Muscle of back (tissue), 13 donors: ENCODE measurements at places on chromosomes 11 and 22.
A peak's percentile ranks its signal among the peaks of the same experiment; 100 is the strongest.

- DNase-seq, result no peak
Measured at GRCh38 chr11:29553990-29554389, 462.8 kb downstream of the KCNA4 start.

DNA sequence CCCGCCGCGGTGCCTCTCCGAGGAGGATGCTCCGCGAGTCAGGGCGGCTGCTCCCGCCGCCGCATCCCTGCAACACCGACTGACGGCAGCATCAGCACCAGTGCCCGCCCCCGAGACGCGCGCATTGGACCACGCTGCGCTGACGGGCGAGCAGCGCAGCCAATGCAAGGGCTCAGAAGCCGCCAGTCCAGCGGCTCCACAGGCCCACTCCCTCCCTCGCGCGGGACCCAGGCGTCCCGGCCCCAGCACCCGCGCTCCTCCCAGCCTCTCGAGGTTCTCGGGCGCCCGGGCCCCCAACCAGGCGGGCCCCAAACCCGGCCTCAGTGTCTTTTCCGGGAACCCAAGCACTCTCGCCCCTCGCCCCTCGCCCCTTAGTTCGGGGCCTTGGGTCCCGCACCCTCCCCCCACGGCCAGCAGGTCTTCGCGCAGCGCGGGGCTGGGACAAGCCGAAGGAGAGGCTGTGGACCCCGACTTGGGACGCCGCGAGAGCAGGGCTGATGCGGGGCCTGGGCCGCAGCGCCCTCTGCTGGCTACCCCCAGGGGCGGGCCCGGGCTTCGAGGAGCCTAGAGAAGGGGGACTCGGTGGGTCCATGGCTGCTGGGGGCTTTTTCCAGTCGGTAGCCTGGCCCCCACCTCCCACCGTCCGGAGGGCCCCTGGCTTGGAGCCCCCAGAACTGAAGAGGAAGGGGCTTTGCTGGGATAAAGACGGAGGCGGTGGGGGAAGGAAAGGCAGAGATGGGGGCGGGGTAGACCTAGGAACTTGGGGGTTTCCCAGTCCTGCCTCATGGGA lies at the start of gene NRXN2:
TSS of gene NRXN2 (minus strand) at position 81 of the 790 bp plus-strand sequence. CDS start 9,498 bp downstream, outside the sequence.
- peak; percentile 85 for DNase-seq

- DNase-seq, result no peak
Measured at GRCh38 chr11:124863137-124863825, 2.0 kb upstream of the ROBO3 start.

GRCh38 chr11:60857378-60858232 lies 1.9 kb upstream of the PTGDR2 start:
- DNase-seq, result no peak

- DNase-seq, result no peak
Measured at GRCh38 chr11:72599325-72600117, 74.7 kb downstream of the PDE2A start.

DNA sequence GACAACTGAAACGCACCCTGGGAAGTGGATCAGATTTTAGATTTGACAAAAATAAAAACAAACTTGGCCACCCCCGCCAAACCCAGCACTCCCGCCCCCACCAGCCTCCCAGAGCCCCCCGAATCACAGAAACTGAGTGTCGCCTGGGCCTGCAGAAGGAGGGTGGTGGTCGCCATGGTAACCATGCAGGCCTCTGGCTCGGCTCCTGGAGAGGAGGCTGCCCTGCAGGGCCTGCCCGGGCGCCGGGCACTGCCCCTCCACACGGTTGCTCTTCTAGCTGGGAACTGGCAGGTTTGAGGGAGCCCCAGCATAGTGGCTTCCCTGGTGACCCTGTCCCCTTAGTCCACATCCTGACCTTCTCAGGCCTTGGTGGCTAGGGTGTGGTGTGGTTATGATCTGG lies 19.3 kb downstream of the CACNA1I start:
- no peak for DNase-seq

DNA sequence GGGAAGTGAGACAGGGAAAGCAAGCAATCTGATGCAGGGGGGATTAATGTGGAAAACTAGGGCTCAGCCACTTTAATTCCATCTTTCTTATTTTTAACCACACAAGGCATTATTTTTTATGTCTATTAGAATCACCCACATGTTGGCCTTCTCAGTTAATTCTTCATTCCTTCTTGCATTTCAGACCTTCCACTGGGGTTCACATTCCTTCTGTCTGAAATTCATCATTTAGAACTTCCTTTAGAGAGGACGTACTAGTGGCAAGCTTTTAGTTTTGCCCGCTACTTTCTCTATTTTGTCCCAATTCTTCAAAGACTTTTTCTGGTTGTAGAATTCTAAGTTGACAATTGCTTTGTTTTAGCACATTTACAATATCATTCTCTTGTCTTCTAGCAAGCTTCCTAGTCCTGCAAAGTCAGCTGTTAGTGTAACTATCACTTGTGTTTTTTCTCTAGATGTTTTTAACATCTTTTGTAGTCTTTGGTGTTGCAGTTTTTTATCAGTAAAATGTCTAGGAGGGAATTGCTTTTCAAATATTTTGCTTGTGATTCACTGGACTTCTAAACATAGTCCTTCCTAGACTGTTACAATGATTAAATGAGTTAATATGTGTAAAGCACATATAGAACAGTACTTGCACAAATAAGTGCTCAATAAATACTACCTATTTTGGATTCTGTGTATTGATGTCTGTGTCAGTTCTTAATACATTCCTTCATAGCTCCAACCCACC lies 5.5 kb upstream of the NNMT start:
- no peak for DNase-seq

DNA sequence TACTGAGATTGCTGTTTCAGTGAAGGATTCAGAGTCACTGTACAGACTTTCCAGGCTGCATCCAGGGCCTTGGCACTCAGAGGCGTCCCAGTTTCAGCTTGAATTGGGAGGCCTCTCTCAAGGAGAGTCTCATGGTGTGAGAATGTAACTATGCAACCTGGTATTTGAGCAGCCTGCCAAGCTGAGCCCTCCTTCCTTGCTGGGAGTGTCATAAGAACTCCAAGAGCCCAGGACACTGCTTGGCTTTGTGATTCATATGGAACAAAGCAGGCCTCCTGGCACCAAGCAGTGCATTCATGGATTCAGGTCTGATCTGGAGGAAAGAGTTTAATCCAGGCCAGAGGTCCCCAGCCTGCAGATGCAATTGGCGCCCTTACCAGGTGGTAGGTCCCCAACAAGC lies 171.7 kb downstream of the DBX1 start:
- DNase-seq, result peak; percentile 44

- DNase-seq, result no peak
Measured at GRCh38 chr11:19508165-19508564, 204.5 kb upstream of the NAV2 start.

GRCh38 chr11:78228467-78228866 lies 39.7 kb downstream of the USP35 start:
- DNase-seq, result peak; percentile 78

DNA sequence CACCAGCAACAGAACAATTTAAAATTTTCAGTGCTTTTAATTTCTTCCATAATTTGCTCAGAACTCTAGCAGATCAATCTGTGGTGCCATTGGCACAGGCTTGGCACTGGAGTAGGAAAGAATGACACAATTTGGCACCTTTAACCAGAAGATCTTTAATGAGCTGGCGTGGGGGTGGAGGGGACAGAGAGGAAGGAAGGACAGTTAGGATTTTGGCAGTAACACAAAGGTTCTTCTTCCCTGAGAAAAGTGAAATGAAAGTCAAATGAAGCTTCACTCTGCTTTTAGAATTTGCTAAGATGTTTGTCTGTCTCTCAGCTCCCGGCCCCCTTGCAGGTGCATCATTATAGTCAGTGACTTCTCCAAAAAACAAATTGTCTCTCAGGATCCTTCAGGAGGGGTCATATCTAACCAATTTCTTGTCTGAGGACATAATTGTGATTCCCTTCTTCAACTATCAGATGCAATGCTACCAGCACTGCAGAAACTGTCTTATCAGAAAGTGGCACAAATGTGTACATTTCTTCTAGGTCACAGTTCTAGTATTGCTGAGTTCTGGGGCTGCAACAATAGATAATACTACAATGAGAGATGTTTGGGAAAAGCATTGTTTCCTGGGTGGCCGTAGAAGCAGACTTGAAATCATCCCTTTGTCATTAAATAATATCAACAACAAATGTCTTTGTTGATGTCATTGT lies 66.8 kb downstream of the CSTPP1 start:
- peak; percentile 45 for DNase-seq

- DNase-seq, result no peak
Measured at GRCh38 chr11:126862664-126863243, 137.8 kb downstream of the KIRREL3 start.

DNA sequence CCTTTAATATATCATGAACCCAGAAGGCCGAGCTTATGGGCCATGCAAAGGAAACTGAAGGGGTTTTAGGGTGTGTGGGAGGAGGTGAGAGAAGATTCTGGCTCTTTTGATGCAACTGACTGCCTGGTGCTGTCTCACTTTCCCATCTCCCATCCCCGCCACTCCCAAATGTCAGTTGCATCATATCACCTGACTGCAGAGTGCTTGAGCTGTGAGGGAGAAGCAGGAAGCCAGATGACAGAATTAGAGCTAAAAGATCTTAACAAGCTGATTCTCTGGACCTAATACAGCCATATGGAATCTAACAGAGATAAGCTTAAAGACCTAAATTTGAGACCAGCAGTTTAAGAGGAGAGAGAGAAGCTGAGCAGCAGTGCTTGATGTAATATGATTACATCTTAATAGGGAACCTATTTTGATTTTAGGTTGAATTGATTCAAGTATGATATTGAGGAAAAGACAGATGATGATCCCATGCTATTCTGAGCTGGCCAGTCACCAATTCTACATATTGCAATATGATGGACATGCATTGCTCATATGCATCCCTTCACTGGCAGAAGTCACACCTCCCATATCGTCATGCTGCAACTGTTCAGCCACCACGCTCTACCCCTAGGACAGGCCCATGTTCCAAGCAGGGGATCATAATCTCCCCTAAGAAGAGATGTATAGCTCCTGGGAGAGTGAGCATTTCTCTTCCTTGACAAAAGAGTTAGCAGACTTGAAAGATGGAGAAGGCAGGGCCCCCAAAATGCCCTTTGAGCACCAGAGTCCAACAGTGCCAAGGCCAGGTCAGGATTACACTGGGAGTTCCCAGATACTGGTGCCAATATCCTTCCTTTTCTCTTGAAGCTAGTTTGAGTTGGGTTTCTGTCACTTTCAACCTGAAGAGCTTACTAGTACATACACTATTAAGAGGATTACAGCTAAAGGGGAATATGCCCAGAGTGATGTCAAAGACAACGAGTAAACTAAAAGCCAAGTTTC lies 44.9 kb downstream of the PLEKHA7 start:
- no peak for DNase-seq

DNA sequence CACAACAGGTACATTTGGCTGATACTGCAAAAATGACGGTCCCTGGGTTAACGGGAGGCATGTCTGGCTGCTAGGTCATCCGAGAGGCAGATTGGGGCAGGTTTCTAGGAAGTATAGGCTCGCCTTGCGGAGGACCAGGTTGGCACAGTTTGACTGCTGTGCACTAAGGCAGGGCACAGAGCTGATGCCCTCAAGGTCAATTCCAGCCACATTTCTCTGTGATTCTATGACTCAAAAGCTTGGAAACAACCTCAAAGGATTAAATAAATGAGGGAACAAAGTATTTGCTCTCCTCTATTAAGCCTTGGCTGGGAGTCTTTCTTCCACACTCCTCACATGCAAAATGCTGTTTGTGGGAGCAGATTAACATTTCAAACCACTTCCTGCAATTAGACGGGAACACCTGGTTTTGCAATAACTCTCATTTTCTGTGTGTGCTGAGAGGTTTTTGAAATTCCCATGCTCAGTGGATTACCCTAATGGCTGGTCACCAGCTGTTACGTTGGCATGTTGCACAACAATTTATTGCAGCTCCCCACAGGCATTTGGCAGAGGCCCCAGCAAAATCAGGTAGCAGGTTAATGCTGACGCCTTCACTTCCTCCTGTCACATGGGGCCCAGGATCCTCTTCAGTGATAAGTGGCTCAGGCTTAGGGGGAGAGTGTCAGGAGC lies 61.0 kb upstream of the PLET1 start:
- peak; percentile 16 for DNase-seq

- no peak for DNase-seq
Measured at GRCh38 chr11:58926251-58926650, 13.0 kb upstream of the GLYATL1 start.
